ENCODE measurements at places on chromosomes 2 and 18.

DNA sequence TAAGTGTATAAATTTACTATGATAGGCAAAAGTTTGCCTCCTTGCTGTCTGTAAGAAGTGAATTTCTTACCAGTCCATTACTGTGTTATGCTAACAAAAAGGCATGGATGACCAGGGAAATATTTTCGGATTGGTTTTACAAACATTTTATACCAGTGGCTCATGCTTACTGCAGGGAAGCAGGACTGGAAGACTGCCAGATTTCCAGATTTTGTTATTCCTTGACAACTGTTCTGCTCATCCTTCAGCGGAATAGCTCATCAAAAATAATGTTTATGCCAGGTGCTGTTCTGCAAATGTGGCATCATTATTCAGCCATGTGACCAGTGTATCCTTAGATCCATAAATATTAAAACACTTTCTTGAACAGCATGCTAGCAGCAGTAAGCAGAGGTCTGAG is 40.4 kb upstream of the NETO1 start:
- DNase-seq: no peak

DNA sequence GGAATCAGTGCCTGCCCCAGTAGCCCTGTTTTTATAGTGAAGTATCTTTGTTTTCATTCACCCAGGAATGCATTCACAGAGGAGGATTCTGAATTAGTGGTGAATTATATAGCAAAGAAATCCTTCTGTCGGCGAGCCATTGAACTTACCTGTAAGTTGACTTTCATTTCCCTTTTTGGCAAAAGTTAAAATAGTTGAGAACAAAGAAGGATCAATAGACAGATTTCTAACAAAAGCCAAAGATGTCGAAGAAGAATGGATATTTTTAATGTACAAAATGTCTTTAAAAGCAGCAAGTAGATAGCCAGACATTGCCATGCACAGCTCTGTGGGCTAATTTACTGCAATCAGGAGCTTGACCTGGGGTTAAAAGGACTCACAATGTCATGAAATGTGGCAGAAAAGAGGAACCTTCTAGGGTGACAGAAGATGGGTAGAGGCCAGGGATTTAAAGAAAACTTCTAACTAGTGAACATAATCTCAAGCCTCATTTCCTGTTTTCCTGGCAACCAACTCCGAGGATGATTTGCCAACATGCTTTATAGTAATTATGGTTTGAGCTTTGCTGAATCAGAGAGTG is 53.8 kb upstream of the TMEM87B start:
- no peak for DNase-seq

GRCh38 chr18:48832938-48833700 is 117.6 kb downstream of the SMAD7 start:
- no peak for DNase-seq

GRCh38 chr2:127125821-127126220 is 18.9 kb upstream of the BIN1 start:
- no peak for DNase-seq

DNA sequence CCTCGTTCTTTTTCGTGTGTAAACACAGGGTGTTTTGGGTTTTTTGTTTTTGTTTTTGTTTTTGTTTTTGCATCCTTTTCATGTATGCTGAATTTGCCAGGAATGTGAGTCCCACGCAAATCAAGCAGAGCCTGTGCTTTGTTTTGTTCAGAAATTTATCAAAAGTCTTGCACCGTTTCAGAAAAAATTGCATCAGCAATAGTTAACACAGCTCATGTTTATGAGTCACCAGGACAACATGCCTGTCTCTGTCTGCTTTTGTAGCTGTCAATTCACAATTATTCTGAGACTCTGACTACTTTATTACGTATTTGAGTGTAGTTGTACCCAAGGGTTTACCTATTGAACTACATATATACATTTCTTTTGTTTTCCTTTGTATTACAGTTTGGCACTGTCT is 38.3 kb downstream of the MRPL44 start:
- no peak for DNase-seq

- no peak for DNase-seq
Observed at GRCh38 chr2:98551316-98551715, 57.0 kb downstream of the COA5 start.

GRCh38 chr2:107591561-107592279 is 235.0 kb upstream of the RGPD4 start:
- DNase-seq: no peak

DNA sequence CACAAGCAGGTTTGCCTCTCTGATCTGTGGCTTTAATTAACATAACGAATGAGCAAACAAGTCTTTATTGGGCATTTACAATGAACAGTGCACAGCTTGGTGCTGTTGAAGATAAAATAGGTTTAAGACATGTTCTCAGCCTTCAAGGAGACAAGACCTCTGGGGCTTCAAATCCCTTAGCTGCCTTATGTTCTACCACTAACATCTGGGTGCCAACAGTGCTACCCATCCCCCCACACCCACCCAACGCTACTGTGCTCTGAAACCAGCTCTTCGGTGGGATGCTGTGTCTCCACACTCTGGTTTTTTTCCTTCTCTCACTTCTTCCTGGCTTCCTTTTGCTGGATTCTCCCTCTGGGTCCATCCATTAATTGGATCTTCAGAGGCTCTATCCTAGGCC is 14.1 kb upstream of the B3GNT2 start:
- no peak for DNase-seq

DNA sequence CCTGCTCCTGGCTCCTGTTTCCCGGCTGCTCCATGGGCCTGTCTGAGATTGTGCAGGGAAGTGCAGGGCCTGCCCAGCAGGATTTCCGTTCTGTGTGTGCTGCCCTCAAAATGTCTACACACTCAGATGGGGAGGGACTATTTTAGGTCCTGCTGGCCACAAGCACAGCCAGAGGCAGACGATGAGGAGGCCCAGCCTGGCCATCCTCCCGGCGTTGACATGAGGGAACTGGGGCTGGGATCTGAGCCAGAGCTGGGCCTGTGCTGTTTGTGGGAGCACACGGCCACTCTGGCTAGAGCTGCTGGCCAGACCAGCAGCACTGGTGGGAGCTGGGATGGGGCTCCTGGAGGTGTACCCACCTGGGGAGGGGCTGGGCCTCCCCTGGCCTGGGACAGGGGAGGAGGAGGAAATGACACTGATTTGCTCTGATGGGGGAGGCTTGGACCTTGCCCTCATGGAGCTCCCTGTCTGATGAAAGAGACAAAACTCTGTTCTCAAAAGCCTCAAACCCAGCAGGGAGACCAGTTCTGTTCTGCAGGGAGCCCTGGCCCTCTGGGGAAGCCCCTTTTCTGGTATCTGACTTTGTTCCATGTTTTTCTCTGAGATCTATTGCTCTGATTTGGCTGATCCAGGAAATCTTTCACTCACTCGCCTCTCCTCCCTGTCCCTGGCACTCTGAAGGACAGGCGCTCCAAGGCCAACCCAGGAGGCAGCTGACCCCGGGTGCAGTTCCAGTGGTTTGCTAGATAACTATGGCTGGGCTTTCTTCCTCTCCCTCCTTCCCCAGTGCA is 161.8 kb downstream of the DYSF start:
- DNase-seq: no peak

- no peak for DNase-seq
Observed at GRCh38 chr2:15400240-15400826, 160.8 kb downstream of the NBAS start.

GRCh38 chr2:172919732-172920131 is 155.9 kb upstream of the MAP3K20 start:
- DNase-seq: no peak

DNA sequence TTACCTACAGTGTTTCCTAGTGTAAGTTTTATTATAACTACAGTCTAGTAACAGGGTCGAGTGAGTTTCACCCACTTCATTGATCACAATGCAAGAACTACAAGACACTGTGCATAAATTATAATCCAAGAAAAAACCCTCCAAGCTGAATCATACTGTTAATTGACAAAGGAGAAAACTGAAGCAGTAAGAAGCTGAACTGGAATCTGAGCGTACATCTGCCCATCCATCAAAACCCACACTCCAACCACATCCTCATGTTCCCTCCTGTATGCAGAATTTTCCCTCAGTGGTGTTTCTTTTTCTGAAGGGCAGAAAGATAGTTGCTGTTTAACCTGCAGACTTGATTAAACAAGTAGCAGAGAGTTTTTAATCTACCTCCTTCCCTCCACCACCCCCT is 49.5 kb upstream of the KIDINS220 start:
- no peak for DNase-seq

DNA sequence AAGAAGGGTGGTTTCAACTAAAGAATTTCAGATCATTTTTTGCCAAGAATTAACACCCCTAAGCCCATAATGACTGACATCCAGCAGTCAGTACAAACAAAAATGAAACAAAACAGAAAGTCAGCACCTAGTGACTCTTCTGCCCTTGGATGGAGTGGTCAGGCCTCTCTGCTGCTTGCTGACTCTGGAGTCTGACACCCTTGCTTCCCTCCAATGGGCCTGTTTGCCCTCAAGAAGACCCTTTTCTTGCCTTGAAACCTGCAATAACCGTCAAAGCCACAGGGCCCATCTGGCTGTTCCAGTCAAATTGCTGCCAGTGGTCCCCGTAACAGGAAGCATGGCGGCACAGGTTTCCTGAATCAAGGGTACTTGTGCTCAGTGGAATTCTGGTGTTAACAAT is 27.2 kb upstream of the CYTIP start:
- no peak for DNase-seq

DNA sequence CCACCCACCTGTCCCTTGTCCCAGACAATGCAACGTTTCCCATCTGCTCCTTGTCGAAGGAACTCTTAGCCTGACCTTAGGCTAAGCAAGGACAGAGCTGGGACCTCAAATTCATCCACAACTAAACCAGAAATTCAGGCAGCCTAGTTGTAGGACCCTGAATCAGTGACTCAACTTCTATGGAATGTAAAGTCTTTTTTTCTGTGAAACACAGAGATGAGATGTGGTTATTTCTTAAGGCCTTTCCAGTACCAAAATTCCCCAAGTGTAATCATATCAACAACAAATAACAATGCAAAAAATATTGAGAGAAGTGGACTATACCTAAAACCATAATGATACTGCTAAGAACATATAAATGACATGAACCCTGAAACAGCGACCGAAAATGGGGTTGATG is 46.7 kb downstream of the EN1 start:
- no peak for DNase-seq

DNA sequence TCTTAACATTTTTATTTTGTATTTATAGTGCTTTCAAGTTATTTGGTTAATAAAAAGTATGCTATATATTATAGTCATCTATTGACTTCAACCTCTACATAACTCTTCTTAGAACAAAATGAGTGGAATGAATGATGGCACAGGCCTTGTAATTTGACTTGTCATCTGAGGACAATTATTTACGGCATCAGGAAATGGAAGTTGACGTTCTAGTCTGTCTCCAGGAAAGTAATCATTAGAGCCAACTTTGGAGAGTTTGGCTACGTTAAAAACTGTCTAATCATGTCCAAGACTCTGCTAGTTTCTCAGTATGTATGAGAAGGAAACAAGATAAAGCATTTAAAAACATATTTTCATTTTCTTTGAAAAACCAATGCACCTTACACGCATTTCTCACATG is 353.6 kb downstream of the ARHGAP15 start:
- DNase-seq: no peak

- DNase-seq: no peak
Observed at GRCh38 chr2:118097657-118098056, 9.4 kb downstream of the INSIG2 start.

DNA sequence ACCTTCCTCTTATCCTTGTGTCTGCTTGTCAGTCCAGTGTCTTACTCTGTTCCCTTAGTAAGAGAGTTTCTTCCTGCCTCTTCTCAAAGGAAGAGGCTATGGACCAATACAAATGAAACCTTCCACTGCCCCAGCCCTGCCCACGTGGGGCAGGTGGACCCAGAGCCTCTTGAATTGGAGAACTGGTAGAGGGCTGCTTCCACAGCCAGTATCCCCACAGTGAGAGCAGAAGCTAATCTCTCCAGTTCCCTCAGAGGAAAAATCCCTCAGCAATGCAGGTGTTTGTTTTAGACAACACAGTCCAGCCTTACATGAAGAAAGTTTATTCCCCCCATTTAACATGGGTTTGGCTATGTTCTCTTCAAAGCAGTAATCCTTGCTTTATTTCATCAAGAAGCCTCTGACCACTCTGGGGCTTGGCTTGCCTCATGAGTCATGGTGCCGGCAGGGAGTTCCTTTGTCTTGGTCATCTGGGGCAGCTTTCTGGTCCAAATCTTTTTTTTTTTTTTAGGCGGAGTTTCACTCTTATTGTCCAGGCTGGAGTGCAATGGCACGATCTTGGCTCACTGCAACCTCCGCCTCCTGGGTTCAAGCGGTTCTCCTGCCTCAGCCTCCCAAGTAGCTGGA is 6.5 kb upstream of the CYBRD1 start:
- no peak for DNase-seq

GRCh38 chr2:28163028-28163427 is 229.6 kb upstream of the FOSL2 start:
- no peak for DNase-seq

DNA sequence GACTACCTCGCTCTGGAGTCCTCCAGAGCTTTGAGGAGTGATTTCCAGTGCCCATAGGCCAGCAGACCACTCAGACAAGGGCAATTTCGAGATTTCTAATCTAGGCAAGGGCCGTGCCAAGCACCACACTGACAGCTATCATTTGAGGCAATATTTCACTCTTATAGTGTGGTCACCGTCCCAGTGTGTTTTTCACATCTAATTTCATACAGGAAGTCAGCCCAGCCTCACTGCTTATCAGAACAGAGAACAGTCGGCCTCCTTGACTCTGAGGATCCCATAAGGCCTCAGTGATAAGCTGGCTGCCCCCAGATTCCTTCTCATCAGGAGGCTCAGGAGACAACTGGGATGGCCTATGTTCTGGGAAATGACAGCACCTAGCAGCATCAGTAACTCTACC is 581 bp downstream of the CAPN14 start:
- no peak for DNase-seq

- no peak for DNase-seq
Observed at GRCh38 chr2:25115249-25115883, 53.0 kb downstream of the POMC start.

GRCh38 chr2:201191132-201191875 is 8.4 kb downstream of the CASP10 start:
- no peak for DNase-seq

DNA sequence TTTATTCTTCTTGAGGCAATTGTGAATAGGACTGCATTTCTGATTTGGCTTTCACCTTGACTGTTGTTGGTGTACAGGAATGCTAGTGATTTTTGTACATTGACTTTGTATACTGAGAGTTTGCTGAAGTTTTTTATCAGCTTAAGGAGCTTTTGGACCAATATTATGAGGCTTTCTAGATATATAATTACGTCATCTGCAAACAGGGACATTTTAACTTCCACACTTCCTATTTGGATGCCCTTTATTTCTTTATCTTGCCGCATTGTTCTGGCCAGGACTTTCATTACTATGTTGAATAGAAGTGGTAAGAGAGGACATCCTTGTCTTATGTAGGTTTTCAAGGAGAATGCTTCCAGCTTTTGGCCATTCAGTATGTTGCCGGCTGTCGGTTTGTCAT is 425.4 kb upstream of the CHAC2 start:
- no peak for DNase-seq

GRCh38 chr2:58133395-58133794 is 86.8 kb downstream of the VRK2 start:
- DNase-seq: no peak

Measured in stimulated activated CD4-positive, alpha-beta T cell treated with anti-CD3 and anti-CD28 coated beads, Interleukin-1b, Interleukin-23, amount 100 ng/mL, for 1 hour (primary cell).